Psoas muscle (tissue), 8 donors: ENCODE measurements at places on chromosomes 16 and 17. TPM values are rescaled to one million over a fixed set of nuclear protein-coding genes. Genes with fewer than 3 reads are reported as not detected.
A peak's percentile ranks its signal among the peaks of the same experiment; 100 is the strongest.

- no peaks in the 10 kb centered on the region for H3K27me3 ChIP-seq
- H3K4me1 ChIP-seq = peaks cover 73% of the 10 kb centered on the region
- H3K36me3 ChIP-seq = no peaks in the 10 kb centered on the region
- no peak overlapping the region for H3K4me3 ChIP-seq
Measured at GRCh38 chr16:67468731-67469130, 12.2 kb downstream of the ATP6V0D1 start.

DNA sequence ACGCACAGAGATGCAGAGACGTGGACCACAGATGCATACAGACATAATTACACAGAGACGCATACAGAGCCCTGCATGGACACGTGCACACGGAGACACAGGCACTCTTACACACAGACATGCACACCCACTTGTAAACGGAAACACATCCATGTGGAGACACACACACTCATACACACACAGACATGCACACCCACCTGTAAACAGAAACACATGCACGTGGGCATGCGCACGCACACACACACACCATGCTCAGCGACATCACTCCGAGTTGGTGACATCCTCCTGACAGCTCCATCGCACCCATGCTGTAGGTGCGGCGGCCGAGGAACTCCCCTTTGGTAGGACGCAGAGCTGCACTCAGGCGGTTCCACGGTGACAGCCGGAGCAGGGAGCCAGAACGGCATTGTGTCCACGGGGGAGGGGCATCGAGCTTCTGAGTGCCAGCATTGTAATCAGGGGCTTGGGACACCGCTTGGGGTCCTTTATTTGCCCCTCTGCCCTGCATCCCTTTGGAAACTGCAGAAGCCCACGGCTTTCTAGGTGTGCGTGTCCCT lies 233.5 kb downstream of the RBFOX3 start:
- H3K4me1 ChIP-seq = no peaks in the 10 kb centered on the region
- no peaks in the 10 kb centered on the region for H3K36me3 ChIP-seq
- DNase-seq = no peak
- H3K27me3 ChIP-seq = peaks cover 81% of the 10 kb centered on the region

DNA sequence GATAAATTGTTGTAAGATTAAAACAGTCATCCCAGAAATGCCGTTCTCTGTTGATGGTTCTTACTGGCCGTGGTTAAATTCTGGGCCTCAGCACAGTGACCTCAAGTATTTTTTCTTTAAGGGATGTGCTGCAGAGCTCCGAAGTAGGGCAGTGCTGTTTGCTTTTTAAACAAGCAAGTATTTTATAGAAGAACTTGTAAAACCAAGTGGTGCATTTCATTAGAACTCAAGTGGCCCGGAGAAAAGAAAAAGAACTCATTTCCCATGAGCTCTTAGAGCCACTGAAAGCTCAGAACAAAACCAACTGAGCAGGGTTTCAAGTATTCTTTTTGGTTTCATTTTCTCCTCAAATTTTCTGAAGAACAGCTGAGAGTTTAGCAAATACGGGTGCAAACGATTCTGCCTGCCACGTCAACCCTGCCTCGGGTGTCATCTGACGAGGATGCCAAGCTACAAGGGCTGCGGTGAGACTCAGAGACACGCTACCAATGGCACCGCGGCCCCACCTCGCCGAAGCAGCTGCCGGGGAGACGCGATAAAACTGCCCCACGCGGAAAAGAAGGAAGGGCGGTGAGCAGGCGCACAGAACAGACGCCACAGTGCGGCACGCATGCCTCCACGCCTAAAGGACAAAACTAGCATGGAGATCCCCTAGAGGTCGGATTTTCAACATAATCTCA lies 6.3 kb downstream of the LMF1 start:
- H3K36me3 ChIP-seq = peaks cover 22% of the 10 kb centered on the region
- no peak for DNase-seq
- peaks cover 7% of the 10 kb centered on the region for H3K4me1 ChIP-seq
- H3K4me3 ChIP-seq = peak overlapping the region; percentile 18
- H3K27ac ChIP-seq = no peak overlapping the region

GRCh38 chr17:79872762-79873161 lies 33.5 kb upstream of the CBX4 start:
- no peaks in the 10 kb centered on the region for H3K36me3 ChIP-seq
- no peak overlapping the region for H3K27ac ChIP-seq

DNA sequence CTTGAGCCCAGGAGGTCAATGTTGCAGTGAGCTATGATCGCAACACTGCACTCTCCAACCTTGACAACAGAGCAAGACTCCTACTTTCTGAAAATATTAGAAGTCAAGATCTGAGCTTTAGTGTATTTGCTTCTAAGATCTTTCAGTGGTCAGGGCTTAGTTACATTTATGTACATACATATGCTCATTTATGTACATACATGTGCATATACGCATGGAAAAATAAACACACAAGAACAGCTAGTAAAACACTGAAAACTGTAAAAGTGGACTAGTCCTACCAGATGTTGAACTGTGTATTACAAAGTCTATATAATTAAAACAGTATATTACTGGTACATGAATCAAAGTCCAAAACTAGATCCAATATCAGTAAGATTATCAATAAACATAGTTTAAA lies 28.3 kb downstream of the PTRH2 start:
- H3K36me3 ChIP-seq = peaks cover 100% of the 10 kb centered on the region
- H3K27me3 ChIP-seq = no peaks in the 10 kb centered on the region
- H3K4me3 ChIP-seq = no peak overlapping the region
- no peak for DNase-seq
- H3K27ac ChIP-seq = no peak overlapping the region
- H3K4me1 ChIP-seq = no peaks in the 10 kb centered on the region

DNA sequence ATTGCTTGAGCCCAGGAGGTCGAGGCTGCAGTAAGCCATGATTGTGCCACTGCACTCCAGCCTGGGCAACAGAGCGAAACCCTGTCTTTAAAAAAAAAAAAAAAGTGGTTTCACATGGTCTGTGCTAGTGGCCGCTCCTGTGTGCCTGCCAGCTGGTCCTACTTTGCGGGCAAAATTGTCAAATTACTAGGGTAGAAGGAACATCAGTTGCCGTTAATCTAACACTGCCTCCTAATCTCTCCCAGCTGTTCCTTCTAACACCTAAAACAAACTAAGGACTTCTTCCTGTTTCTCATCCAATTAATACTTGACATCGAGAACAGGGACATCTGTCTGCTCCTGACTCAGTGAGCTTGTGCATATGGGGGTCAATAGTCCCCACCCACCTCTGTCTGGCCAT lies 23.9 kb downstream of the TMEM11 start:
- H3K36me3 ChIP-seq = peaks cover 32% of the 10 kb centered on the region
- no peak overlapping the region for H3K4me3 ChIP-seq
- peak overlapping the region; percentile 52 for H3K27ac ChIP-seq
- H3K4me1 ChIP-seq = peaks cover 47% of the 10 kb centered on the region
- DNase-seq = no peak

DNA sequence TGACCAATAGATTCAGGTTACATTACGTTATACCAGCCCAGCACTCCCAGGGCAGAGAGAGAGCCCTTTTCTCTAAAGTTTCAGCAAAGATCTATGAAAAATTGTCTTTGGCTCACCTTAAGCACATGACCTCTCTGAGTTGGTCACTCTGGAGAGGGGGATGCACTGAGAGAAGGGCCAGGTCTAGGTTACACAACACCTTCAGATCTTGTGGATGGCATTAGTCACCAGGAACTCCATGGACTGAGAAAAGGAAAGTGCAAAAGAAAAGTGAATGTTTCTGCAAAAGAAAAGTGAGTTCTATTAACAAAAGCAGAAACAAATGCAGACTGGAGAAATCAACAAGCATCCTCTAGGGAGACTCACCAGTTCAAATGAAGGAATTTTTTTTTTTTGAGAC lies 253.3 kb upstream of the SALL1 start:
- no peaks in the 10 kb centered on the region for H3K27me3 ChIP-seq

- H3K4me1 ChIP-seq = peaks cover 23% of the 10 kb centered on the region
- H3K27ac ChIP-seq = no peak overlapping the region
- no peak overlapping the region for H3K4me3 ChIP-seq
Measured at GRCh38 chr16:53154513-53154912, 99.7 kb downstream of the CHD9 start.

- no peaks in the 10 kb centered on the region for H3K27me3 ChIP-seq
- H3K4me1 ChIP-seq = peaks cover 20% of the 10 kb centered on the region
- DNase-seq = no peak
- no peak overlapping the region for H3K27ac ChIP-seq
- peaks cover 31% of the 10 kb centered on the region for H3K36me3 ChIP-seq
Measured at GRCh38 chr16:3118204-3118790, 5.9 kb downstream of the ZNF205 start.

GRCh38 chr17:60256174-60256573 lies 106.4 kb downstream of the CA4 start:
- H3K4me3 ChIP-seq = no peak overlapping the region
- H3K27ac ChIP-seq = no peak overlapping the region
- H3K27me3 ChIP-seq = no peaks in the 10 kb centered on the region
- no peak for DNase-seq
- no peaks in the 10 kb centered on the region for H3K4me1 ChIP-seq
- no peaks in the 10 kb centered on the region for H3K36me3 ChIP-seq

GRCh38 chr17:27209316-27209715 lies 84.6 kb upstream of the WSB1 start:
- DNase-seq = no peak
- peaks cover 4% of the 10 kb centered on the region for H3K27me3 ChIP-seq
- H3K4me1 ChIP-seq = no peaks in the 10 kb centered on the region
- no peak overlapping the region for H3K4me3 ChIP-seq
- H3K27ac ChIP-seq = no peak overlapping the region

- H3K4me3 ChIP-seq = no peak overlapping the region
- peaks cover 9% of the 10 kb centered on the region for H3K4me1 ChIP-seq
- H3K36me3 ChIP-seq = peaks cover 8% of the 10 kb centered on the region
- no peak overlapping the region for H3K27ac ChIP-seq
- H3K27me3 ChIP-seq = no peaks in the 10 kb centered on the region
Measured at GRCh38 chr16:70777973-70778406, 23.0 kb downstream of the VAC14 start.

DNA sequence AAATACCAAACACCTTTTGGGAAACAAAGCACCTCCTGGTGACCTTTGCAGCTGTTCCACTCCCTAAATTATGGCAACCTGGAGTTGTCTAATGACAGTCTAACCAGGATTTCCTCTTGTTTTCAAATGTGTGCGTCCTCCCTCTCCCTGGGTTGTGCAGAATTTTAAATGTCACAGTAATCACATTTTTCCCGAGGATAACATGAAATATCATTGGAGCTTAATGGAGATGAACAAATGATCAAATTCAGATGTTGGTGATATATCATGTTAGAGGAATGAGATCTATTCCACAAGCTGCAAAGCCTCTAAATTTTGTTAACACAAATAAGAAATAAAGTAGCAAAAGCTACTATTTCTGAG lies 86.9 kb upstream of the HLF start:
- H3K27me3 ChIP-seq = no peaks in the 10 kb centered on the region
- DNase-seq = no peak
- no peak overlapping the region for H3K27ac ChIP-seq
- no peaks in the 10 kb centered on the region for H3K4me1 ChIP-seq
- no peaks in the 10 kb centered on the region for H3K36me3 ChIP-seq

DNA sequence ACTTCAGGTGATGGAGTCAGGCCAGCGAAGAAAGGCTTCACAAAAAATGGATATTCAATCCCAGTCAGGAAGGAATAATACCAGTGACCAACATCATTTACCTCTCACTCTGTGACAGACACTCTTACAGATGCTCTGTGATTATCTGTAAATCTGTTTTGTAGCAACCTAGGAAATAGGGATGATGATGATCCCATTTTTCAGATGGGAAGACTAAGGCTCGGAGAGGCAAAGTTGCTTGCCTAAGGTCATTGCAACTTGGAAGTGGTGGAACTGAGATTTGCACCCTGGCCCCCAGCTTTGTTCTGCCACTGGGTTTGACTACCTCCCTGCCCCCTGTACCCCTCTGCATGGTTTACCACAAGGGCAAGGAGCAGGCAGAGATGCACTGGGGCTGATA lies 14.1 kb upstream of the WSCD1 start:
- no peaks in the 10 kb centered on the region for H3K4me1 ChIP-seq
- H3K4me3 ChIP-seq = no peak overlapping the region
- no peaks in the 10 kb centered on the region for H3K36me3 ChIP-seq
- DNase-seq = no peak
- no peak overlapping the region for H3K27ac ChIP-seq

- H3K4me3 ChIP-seq = no peak overlapping the region
- H3K27ac ChIP-seq = no peak overlapping the region
Measured at GRCh38 chr17:51638971-51639370, 378.6 kb downstream of the UTP18 start.

- H3K4me1 ChIP-seq = no peaks in the 10 kb centered on the region
- H3K36me3 ChIP-seq = no peaks in the 10 kb centered on the region
- DNase-seq = no peak
- H3K4me3 ChIP-seq = no peak overlapping the region
- H3K27ac ChIP-seq = no peak overlapping the region
- H3K27me3 ChIP-seq = peaks cover 3% of the 10 kb centered on the region
Measured at GRCh38 chr16:9860876-9861275, 321.4 kb downstream of the GRIN2A start.

DNA sequence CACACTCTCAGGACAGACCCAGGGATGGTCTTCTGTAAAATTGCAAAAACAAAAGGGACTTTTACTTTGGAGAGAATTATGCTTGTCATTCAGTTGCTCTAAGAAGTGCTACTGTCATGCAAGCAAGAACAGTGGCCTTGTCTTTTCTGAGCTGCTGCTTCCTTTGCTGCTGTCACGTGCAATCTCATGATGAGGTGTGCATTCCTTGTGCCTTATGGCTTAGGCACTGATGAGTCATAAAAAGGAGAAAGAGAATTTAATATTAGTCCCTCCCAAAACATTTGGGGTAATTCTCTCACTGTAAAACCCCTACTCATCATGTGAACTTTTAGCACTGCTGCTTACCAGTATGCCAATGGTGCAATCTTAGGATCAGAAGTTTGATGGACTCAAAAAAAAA lies 2051.3 kb downstream of the TP53TG3F start:
- no peak for DNase-seq
- no peaks in the 10 kb centered on the region for H3K4me1 ChIP-seq
- H3K4me3 ChIP-seq = no peak overlapping the region
- no peak overlapping the region for H3K27ac ChIP-seq

GRCh38 chr17:67769231-67769630 lies 51.5 kb downstream of the NOL11 start:
- H3K27ac ChIP-seq = no peak overlapping the region
- H3K4me1 ChIP-seq = no peaks in the 10 kb centered on the region
- no peaks in the 10 kb centered on the region for H3K36me3 ChIP-seq

GRCh38 chr16:66400503-66401380 lies 26.4 kb upstream of the BEAN1 start:
- no peaks in the 10 kb centered on the region for H3K27me3 ChIP-seq
- no peaks in the 10 kb centered on the region for H3K36me3 ChIP-seq
- no peak for DNase-seq

The FOXC2 gene
- 0.34 TPM for total RNA-seq

The TMC7 gene
- 1.1 TPM for total RNA-seq

The PRKCB gene
- total RNA-seq = 1.2 TPM

The SIAH1 gene
- total RNA-seq = 20.5 TPM
